Mesothelial cell of epicardium (in vitro differentiated cells): ENCODE measurements at places on chromosomes 16 and 17. TPM values are rescaled to one million over a fixed set of nuclear protein-coding genes. Genes with fewer than 3 reads are reported as not detected.

DNA sequence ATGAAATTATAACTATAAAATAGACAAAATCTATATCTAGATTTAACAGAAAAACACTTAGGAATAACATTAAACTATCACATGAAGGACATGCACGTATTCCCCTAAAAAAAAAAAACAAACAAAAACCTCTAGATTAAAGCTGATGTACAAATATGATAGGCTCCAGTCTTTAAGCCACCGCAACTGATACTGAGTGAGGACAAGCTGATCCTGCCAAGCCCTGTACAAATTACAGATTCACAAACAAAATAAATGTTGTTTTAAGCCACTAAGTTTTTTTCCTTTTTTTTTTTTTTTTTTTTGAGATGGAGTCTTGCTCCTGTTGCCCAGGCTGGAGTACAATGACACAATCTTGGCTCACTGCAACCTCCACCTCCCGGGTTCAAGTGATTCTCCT is 35.3 kb downstream of the SMURF2 start:
- no peak for DNase-seq

The HS3ST3B1 gene
- 8.7 to 9.8 TPM (median 8.7 TPM) in 3 replicates for total RNA-seq

- DNase-seq = no peak
Observed at GRCh38 chr16:31183432-31184428, 3.8 kb downstream of the FUS start.

The ALOXE3 gene
- total RNA-seq = 0.09 to 0.13 TPM in 2 of 3 replicates, not detected in the other

DNA sequence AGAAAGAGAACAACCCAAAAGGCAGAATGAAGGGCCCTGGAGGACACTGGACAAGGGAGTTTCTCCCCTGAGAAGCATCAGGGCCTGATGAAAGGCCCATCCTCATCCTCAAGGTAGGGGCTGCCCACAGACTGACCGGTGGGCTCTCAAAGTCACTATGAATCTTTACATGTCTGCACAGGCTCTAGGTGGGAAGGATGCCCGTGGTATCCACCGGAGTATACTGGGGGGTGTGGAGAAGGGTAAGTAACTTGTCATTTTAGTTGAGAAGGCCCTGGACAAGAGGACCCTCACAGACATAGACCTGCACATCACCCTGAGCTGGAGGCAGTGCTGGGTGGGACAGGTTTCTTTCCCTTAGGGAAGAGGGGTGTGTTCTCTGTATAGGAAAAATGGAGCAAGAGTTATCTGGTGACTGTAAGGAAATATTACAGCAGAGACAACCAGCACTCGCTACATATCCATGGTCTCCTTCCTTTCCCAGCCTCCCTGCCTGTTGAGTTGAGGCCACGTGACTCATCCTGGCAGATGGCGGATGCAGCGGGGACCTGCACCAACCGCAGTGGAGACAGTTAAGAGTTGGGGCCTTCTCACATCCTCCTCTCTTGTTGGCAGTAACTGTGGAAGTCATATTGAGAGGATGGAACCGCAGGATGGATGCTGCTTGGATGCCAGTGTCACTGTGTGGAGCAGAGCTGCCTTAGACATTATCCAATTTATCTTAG is 45.6 kb upstream of the KCNJ12 start:
- DNase-seq = no peak
